Mesendoderm (in vitro differentiated cells): ENCODE measurements at places on chromosomes 3 and 15.

- no peak for DNase-seq
- H3K27ac ChIP-seq, result no peak overlapping the region
- H3K4me3 ChIP-seq, result no peak overlapping the region
- no peaks in the 10 kb centered on the region for H3K27me3 ChIP-seq
- no peaks in the 10 kb centered on the region for H3K36me3 ChIP-seq
Measured at GRCh38 chr3:67712259-67712658, 57.8 kb upstream of the SUCLG2 start.

DNA sequence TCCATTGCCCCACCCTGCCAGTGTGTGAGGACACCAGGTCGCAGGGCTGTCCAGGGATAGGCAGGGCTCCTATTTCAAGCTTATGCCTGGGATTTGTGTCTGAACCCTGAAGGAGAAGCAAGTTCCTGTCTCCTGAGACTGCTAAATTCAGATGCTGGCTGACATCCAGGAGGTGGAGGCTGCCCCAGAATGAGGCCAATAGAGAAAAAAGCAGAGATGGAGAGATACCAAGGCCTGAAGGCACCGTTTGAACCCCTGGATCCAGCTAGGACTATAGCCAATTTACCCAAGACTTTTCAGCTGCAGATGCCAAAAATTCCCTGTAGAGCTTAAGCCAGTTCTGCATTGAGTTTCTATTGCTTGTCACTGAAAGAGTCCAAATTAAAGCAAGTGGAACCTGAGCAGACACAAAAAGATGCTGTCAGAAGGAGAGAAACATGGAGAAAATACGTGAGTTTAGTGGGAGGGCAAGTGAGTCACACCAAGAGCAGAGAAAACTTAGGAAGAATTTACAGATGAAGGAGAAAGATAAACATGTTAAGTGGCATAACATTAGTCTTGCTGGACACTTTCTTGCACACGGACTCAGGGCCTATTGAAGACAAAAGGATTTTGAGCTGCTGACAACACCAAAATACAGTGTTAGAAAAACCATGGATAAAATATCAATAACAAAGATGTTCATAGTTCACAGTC, 148.6 kb downstream of the CNTN3 start:
- no peak overlapping the region for H3K27ac ChIP-seq
- H3K4me3 ChIP-seq, result no peak overlapping the region
- no peak for DNase-seq
- H3K4me1 ChIP-seq, result peaks cover 3% of the 10 kb centered on the region
- no peaks in the 10 kb centered on the region for H3K27me3 ChIP-seq

DNA sequence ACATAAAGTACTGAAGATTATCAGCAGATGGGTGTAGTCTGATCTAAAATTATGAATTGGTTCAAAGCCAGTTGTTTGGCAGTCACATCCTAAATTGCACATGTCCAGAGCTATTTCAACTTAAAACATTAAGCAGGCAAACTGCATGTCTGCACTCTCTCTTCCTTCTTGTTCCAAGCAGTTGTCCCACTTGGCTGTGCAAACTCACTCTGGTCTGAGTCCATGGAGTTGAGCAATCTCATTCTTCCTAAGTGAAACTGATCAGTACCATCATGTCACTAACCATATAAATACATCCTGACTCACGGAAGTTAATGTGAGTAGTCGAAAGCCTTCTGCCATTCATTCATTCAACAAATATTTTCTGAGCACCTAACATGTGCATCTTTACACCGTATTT, 353.0 kb downstream of the ROBO1 start:
- no peak for DNase-seq
- no peak overlapping the region for H3K27ac ChIP-seq
- no peaks in the 10 kb centered on the region for H3K36me3 ChIP-seq
- H3K27me3 ChIP-seq, result no peaks in the 10 kb centered on the region

GRCh38 chr3:69540706-69541581, 155.1 kb upstream of the FRMD4B start:
- peaks cover 12% of the 10 kb centered on the region for H3K27me3 ChIP-seq
- no peak overlapping the region for H3K4me3 ChIP-seq
- H3K36me3 ChIP-seq, result no peaks in the 10 kb centered on the region
- no peak overlapping the region for H3K27ac ChIP-seq

- no peaks in the 10 kb centered on the region for H3K27me3 ChIP-seq
- no peak overlapping the region for H3K4me3 ChIP-seq
- H3K36me3 ChIP-seq, result no peaks in the 10 kb centered on the region
- no peaks in the 10 kb centered on the region for H3K4me1 ChIP-seq
- no peak overlapping the region for H3K27ac ChIP-seq
- no peak for DNase-seq
Measured at GRCh38 chr3:152921351-152921750, 86.4 kb downstream of the P2RY1 start.

DNA sequence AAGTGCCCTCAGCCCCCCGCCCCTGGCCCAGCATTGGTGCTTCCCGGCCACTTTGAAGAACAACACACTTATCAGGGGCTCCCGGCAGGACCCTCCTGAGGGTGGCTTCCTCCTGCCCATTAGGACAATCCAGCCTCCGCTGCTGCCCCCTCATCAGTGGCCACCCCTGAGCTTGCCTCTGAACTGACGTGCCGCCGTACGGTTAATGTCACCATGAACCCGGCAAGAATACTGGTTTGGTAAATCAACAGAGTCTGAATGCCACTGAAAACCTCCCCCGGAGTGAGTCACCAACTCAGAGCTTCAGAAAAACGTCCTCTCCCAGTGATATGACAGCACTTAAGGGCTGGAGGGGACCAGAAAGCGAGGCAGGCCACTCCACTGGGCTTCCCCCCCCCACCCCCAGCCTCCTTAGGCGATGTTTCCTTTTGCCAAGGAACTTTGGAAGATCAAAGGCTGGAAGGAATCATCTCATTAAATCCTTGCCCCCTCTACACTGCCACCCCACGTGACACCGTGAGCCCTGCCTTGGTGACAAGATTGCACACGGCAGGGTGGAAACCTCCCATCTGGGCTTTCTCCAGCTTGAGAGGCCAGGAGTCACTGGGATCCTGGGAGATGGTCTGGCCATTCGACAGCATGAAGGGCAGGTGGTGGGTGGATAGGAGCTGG, 142.1 kb downstream of the NUP210 start:
- H3K27ac ChIP-seq, result no peak overlapping the region
- no peak for DNase-seq
- H3K27me3 ChIP-seq, result no peaks in the 10 kb centered on the region
- no peaks in the 10 kb centered on the region for H3K4me1 ChIP-seq

GRCh38 chr15:80596521-80596976, 98.6 kb upstream of the ABHD17C start:
- H3K4me3 ChIP-seq, result no peak overlapping the region
- no peaks in the 10 kb centered on the region for H3K36me3 ChIP-seq
- H3K27ac ChIP-seq, result no peak overlapping the region
- DNase-seq, result no peak

DNA sequence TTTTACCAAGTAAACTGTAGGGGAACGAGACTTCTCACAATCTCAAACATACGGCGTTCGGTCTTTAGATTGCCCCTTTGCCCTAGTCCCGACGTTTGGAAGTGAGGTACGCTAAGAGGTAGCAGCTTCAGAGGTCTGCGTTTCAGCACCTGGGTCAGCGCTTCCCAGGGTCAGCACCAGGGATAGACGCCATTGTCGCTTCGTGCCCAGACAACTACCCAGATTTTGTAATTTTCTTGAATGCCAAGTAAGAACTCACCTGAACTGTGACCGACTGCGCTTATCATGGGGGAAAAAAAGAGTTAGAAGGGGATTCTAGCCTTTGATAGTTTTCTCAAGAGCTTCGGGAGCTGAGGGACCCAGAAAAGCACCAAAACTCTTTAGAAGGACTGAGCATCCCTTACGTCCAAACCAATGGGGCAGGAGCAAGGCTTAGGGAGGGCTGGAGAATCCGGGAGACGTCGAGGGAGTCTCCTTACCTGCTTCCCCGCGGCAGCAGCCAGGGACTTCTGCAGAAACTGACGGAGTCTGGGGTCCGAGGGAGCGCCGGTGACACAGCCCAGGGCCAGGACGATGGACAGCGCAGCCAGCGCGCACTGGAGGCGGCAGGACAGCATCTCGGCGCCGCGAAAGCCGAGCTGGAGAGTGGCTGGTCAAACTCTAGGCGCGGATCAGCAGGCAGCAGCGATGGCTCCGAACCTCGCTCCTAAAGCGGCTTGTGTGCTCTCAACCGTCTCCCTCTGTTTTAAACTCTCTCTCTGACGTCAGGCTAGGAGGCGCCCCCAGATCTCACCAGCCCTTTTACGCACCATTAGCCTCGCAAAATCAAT, at the start of gene SST:
TSS of gene SST (minus strand) at position 720 of the 830 bp plus-strand sequence. CDS start at position 617, 103 bp downstream.
- no peaks in the 10 kb centered on the region for H3K36me3 ChIP-seq
- no peak within 1 kb of the TSS for H3K4me3 ChIP-seq
- peaks cover 5% of the 10 kb centered on the region for H3K27me3 ChIP-seq
- H3K4me1 ChIP-seq, result no peaks in the 10 kb centered on the region
- DNase-seq, result peak; percentile 88
- H3K27ac ChIP-seq, result no peak within 1 kb of the TSS

DNA sequence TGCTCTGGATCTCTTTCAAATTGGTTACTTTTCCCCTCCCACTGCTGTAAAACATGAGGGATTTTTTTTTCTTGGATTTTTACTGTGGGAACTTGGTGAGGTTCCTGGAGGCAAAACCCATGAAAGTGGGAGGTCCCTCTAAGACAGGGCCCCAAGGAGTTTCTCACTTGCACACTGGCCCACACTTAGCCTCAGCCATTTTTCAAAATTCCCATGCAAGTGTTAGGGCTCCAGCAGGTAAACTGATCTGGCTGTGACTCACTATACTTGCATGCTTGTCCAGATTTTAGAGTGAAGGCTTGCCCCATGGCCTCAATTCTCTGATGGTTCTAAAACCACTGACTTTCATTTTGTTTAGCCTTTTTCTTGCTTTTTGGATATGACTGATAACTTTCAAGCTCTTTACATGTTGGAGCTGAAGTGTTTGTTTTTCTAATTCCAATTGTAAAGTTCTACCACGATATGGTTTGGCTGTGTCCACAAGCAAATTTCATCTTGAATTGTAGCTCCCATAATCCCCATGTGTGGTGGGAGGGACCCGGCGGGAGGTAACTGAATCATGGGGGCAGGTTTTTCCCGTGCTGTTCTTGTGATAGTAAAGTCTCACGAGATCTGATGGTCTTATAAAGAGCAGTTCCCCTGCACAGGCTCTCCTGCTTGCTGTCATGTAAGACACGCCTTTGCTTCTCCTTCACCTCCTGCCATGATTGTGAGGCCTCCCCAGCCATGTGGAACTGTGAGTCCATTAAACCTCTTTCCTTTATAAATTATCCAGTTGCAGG, 37.7 kb downstream of the MCCC1 start:
- H3K27ac ChIP-seq, result no peak overlapping the region
- no peaks in the 10 kb centered on the region for H3K27me3 ChIP-seq
- DNase-seq, result no peak
- no peaks in the 10 kb centered on the region for H3K4me1 ChIP-seq

- peak overlapping the region; percentile 45 for H3K27ac ChIP-seq
- no peaks in the 10 kb centered on the region for H3K36me3 ChIP-seq
- peak; percentile 93 for DNase-seq
- H3K27me3 ChIP-seq, result no peaks in the 10 kb centered on the region
Measured at GRCh38 chr3:105354429-105354828, 12.3 kb upstream of the ALCAM start.

DNA sequence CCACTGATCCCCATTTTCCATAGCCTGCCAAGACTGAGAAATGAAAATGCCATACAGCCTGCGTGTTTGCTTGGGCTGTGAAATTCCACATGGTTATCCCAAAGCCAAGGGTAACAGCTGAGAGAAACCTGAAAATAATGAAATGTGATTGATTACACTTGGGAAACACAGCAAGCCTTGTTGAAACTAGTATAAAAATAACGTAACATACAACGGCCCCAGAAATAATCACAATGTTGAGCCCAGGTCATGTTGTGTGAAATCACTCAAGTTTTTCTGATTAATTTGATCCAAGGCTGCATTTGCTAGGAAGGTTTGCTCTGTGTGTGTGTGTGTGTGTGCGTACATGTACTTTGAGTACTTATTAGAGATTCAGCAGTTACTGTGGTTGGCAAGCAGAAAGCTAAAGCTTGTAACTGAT, 269.0 kb downstream of the OXSM start:
- H3K4me3 ChIP-seq, result no peak overlapping the region
- no peaks in the 10 kb centered on the region for H3K27me3 ChIP-seq
- peaks cover 8% of the 10 kb centered on the region for H3K4me1 ChIP-seq
- no peak overlapping the region for H3K27ac ChIP-seq
- DNase-seq, result no peak

GRCh38 chr15:67801142-67801541, 24.2 kb upstream of the SKOR1 start:
- peaks cover 8% of the 10 kb centered on the region for H3K4me1 ChIP-seq
- no peak for DNase-seq
- no peak overlapping the region for H3K4me3 ChIP-seq
- no peaks in the 10 kb centered on the region for H3K27me3 ChIP-seq
- no peak overlapping the region for H3K27ac ChIP-seq

- H3K27ac ChIP-seq, result no peak overlapping the region
- H3K4me1 ChIP-seq, result peaks cover 2% of the 10 kb centered on the region
- H3K36me3 ChIP-seq, result no peaks in the 10 kb centered on the region
- no peak for DNase-seq
- no peak overlapping the region for H3K4me3 ChIP-seq
Measured at GRCh38 chr3:195251336-195252065, 19.5 kb downstream of the XXYLT1 start.

- peak within 1 kb of the TSS; percentile 70 for H3K4me3 ChIP-seq
- DNase-seq, result peak; percentile 95
- H3K36me3 ChIP-seq, result no peaks in the 10 kb centered on the region
- peak within 1 kb of the TSS; percentile 68 for H3K27ac ChIP-seq
Measured at GRCh38 chr3:49171119-49171774, at the start of gene KLHDC8B. KLHDC8B (plus strand) TSS chr3:49171598; CDS start chr3:49172770, 1,172 bp downstream.

GRCh38 chr3:195143221-195143620, 127.7 kb downstream of the XXYLT1 start:
- H3K36me3 ChIP-seq, result no peaks in the 10 kb centered on the region
- no peak overlapping the region for H3K27ac ChIP-seq
- no peaks in the 10 kb centered on the region for H3K4me1 ChIP-seq
- DNase-seq, result no peak

DNA sequence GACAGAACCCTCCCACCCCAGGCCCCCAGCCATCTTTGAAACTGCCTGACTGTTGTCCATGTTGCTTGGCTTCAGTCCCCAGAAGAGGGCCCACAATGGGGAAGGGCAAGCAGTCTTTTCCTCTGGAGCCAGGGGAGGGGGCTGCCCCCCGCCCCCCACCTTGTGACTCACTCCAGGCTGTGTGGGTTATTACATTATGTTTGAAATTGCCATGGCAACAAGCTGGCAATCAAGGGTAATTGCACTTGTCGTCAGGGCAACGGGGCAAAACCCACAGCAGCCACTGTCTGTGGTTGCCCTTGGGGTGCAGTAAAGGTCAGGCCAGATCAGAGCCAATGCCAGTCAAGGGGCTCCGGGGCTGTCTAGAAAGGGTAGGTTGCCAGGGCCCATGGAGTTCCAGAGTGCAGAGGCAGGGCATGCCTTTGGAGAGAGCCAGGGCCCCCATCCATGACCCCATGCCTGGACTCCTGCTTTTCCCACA, 3.1 kb upstream of the CAMKV start:
- H3K4me3 ChIP-seq, result no peak overlapping the region
- no peaks in the 10 kb centered on the region for H3K36me3 ChIP-seq
- no peak overlapping the region for H3K27ac ChIP-seq
- H3K27me3 ChIP-seq, result no peaks in the 10 kb centered on the region

- H3K36me3 ChIP-seq, result no peaks in the 10 kb centered on the region
- H3K4me3 ChIP-seq, result no peak overlapping the region
- no peak for DNase-seq
- no peaks in the 10 kb centered on the region for H3K27me3 ChIP-seq
- peaks cover 4% of the 10 kb centered on the region for H3K4me1 ChIP-seq
- H3K27ac ChIP-seq, result no peak overlapping the region
Measured at GRCh38 chr15:73364070-73364469, 4.7 kb downstream of the HCN4 start.
